ENCODE measurements at places on chromosomes 2 and 18.

- no peak for DNase-seq
Measured at GRCh38 chr2:180983468-180984242, 3.2 kb downstream of the UBE2E3 start.

GRCh38 chr18:2223449-2223848 is 347.9 kb downstream of the METTL4 start:
- DNase-seq = no peak

DNA sequence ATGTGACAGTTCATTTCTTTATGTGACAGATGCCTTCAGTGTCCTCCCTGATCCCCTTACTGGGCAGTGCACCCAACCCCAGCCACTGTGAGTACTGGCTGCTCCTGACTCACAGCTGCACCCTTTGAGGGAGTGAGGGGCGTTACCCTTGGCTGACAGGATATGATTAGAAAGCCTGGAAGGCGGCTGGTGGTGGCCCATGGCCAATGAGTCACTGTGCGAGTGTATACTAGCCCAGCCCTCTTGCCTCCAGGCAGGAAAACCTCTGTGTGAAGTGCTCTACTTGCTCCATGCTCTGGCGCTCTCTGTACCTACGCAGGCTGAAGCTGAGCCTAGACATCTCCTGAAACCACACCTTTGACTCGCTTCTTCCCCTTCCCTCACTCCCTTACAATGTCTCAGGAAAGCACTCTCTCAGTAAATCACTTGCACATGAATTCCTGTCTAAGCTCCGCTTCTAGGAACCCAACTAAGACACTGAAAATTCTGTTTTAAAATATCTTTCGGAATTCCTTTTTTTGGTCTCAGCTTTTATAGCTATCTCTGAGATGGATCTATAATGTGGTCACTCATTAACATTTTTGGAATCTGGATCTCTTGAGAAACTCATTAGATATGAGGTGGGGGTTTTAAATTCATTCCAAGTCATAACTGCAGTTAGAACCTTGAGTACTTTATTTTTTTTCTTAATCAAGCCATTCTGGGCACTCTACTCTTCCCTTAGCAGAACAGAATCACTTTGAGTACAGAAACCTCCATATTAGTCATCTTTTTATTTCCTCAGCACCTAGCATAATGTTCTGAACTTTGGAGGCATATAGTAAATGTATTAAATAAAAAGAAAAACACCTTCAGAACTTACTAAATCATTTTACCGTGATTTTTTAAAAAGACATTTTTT is 25.3 kb upstream of the STAM2 start:
- no peak for DNase-seq

DNA sequence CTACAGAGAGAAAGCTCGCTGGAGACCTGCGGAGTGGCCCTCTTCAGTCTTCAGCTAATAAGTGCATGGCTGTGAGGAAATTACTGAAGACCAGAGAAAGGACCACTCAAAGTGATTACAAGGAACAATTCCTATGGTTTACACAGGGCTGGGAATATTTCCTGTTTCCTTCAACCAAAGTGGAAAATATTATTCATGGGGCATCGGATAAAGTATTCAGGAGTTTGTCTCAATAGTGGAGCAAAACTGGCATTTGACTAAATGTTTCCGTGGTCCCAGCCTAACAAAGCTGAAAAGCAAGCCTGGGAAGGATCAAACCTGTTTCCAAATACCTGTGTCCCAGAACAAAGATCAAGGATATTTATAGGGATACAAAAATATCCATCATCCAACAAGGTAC is 32.0 kb upstream of the CNGA3 start:
- DNase-seq = no peak

GRCh38 chr18:32315881-32316280 is 126.0 kb downstream of the MEP1B start:
- no peak for DNase-seq

DNA sequence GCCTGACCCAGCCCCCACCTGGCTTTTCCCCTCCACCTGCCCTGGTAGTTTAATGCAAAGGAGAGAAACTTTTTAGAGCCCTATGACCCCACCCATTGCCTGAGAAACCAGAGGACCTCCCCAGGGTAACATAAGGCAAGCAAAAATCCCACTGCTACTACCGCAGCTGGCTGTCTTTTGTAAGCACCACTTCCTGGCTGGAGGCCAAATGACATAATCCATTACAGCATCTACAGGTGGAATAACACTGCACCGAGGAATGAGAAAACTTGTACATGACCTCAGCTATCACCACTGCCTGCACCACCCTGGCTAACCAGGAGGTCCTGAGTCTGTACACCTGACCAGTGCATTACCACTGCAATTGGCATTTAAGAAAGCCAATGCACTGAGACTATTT is 149.6 kb upstream of the GALNT5 start:
- DNase-seq = no peak

DNA sequence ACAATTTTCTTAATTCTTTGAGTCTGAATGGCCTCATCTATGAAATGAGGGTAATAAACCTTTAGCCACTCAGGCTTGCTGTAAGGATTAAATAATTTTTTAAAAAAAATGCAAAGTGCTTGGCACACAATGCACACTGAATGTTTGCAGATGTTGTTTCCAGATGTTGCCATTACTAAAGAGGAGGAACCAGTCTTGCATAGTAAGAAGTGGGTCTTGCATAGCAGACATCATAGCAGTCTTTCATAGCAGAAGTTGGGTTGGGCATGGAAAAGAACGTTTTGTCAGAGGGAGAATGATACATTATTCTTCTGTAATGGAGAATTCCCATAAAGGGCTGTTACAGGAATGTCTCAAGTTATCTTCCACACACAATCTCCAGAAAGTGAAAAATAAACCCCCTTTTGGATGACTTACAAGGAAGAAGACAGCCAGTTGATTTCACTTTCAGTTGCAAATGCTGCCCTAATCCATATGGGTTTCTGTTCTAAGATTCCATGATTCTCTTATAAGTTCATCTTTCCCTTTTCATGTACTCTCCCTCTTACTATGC is 327.7 kb downstream of the SUCLG1 start:
- DNase-seq = no peak

GRCh38 chr18:34153711-34154110 is 71.0 kb downstream of the NOL4 start:
- DNase-seq = no peak

DNA sequence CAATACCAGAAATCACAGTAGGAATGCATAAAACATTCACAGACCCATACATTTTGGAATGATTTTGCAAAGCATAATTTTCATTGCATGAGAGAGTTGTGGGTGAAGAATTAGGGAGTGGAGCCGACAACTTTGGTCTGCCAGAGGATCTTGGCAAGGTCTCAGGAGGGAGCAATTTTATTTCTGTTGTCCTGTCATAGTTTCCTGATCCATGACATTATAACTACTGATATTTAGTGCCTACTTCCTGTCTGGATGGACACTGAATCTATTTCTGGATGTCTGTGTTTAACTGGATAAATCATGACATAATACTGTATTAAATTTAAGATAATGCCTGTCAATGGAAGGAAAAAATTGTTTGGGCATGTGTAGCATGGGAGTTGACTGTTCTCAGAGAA is 2.4 kb downstream of the ITGA4 start:
- DNase-seq = no peak

DNA sequence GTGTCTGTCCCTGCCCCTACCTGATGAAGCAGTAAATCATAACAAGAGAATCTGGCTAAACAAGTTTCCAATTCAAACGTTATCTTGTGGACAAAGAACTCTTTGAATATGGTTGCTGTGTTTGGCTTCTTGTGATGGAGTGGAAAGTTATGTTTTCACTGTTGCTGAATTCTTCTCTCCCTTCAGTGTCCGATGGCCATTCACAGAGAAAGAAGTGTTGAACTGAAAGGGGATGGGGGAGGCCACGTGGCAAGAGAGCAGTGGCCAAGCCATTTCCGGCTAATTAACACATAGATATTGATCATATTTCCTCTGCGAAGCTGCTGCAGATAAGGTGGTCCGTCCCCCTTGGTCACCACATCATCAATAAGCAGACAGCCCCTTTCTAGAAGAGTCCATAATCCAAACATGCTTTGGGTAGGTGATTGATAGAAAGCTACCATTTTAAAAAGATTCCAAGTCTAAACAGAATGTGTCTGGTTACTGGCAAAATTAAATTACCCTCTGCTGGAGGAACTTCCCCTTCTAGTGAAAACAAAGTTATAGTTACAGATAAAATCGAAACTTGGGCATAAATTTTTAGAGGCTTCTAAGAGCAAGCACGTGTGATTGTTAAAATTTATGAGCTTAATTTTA is 36.9 kb upstream of the FZD7 start:
- DNase-seq = no peak

GRCh38 chr2:158346032-158346431 is 110.5 kb downstream of the CCDC148 start:
- no peak for DNase-seq

DNA sequence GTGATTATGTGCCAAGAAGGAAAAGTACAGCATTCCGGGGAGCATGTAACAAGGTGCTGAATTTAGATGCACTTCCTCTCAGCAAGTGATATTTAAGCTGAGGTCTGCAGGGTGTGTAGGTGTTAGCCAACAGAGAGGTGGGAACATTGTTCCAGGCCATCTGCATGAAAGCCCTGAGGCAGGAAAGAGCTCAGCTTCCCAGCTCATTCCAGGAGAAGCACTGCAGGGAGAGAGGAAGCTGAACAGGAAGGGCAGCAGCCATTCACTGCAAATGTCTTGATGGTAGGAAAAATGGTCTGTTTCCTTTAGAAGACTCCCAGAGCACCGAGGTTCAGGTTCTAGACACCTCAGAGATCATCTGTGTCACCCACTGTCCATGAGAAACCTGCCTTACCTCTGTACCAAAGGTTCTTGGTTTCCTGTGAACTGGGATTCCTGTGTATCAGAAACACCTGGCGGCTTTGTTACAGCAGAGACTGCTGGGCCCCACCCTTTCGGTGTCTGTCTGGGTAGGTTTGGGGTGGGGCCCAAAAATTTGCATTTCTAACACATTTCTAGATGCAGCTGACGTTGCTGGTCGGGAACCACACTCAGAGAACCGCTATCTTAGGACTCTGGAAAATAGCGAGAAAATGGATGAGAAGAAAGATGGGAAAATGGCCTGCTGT is 84.0 kb downstream of the RTN4 start:
- no peak for DNase-seq

DNA sequence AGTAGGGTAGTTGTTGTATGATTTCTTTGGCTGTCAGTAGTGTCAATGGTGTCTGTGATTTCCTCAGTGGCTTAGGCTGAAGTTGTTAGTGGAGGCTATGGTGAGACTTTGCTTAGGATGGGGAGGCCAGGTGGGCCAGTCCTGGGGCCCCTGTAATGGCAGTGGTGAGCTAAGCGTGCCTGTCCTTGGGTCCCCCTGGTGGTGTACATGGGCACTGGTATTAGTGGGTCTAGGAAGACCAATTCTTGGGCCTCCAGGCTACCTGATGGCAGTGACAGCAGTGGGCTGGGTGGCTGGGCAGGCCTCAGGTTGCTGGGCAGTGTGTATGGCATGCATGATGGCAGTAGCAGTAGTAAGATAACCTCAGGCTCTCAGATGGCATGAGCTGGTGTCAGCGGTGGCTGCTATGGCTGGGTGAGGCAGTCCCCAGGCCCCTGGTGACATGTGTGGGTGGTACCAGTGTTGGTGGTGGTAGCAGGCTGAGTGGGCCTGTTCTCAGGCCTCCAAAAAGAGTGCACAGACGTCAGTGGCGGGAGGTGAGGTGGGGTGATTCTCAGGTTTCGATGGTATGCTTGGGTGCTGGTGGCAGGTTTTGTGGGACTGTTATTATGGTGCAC is 103.2 kb downstream of the KLHL14 start:
- no peak for DNase-seq

- no peak for DNase-seq
Measured at GRCh38 chr2:147297820-147298219, 547.0 kb upstream of the ACVR2A start.

GRCh38 chr2:2793514-2793913 is 462.4 kb upstream of the MYT1L start:
- DNase-seq = no peak

- DNase-seq = no peak
Measured at GRCh38 chr2:174618179-174618578, 20.6 kb upstream of the WIPF1 start.

DNA sequence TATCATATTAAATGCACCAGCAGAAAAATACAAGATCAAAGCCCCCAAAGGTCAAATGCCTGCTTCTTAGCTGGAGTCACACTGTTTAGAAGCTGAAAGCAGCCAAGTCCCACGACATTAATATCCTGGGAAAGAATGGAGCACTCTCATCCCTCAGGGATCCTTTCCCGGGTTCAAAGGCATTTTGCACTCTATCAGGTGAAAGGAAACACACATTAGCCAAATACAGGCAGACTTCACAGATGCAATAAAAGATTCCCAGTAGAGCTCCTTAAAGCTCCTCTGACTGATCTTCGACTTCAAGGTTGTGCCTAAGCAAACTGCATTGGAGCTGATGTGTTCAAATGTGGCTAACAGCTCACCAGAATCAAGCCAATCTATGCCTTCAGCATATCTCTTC is 158.4 kb downstream of the RNF152 start:
- no peak for DNase-seq

DNA sequence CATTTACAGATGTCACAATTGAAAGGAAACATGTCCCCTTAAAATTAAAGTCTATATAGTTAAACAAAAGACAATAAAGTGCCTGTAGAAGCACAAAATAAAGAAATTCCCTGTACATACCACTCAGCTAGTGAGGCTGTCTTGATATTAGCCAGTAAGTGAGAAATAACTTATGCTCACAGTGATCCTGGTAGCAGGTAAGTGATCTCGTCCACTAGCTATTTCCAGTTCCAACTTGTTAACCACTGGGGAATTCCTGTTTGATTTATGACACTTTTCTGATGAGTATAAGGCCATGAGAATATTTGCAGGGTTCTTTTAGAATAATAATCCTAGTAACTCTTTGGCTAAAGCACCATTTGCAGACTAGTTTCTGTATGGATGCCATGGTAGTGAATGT is 127.9 kb upstream of the PGAP1 start:
- DNase-seq = no peak

GRCh38 chr2:16861530-16861929 is 195.9 kb upstream of the CYRIA start:
- no peak for DNase-seq

DNA sequence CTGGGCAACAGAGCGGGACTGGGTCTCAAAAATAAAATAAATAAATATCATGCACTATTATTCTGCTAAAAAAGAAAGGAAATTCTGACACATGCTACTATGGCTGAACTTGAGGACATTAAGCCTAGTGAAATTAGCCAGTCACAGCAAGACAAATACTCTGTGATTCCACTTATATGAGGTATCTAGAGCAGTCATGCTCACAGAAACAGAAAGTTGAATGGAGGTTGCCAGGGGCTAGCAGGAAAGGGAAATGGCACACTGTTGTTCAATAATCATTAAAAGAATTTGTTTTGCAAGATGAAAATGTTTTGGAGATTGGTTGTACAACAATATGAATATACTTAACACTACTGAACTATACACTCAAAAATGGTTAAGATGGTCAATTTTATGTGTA is 60.8 kb downstream of the NCKAP1 start:
- DNase-seq = no peak
